Foreskin keratinocyte (primary cell): ENCODE measurements at places on chromosomes 7 and 10. TPM values are rescaled to one million over a fixed set of nuclear protein-coding genes. Genes with fewer than 3 reads are reported as not detected.

GRCh38 chr10:82883603-82884002 is 1008.6 kb downstream of the NRG3 start:
- no peak for DNase-seq

- no peak for DNase-seq
Observed at GRCh38 chr7:50312250-50313162, 8.0 kb downstream of the IKZF1 start.

SPAM1 gene
- not detected in 2 replicates for total RNA-seq

ACTL6B gene
- total RNA-seq: not detected in 2 replicates

- DNase-seq: peak; percentile 58
Observed at GRCh38 chr10:125102821-125103220, 57.5 kb downstream of the CTBP2 start.

DNA sequence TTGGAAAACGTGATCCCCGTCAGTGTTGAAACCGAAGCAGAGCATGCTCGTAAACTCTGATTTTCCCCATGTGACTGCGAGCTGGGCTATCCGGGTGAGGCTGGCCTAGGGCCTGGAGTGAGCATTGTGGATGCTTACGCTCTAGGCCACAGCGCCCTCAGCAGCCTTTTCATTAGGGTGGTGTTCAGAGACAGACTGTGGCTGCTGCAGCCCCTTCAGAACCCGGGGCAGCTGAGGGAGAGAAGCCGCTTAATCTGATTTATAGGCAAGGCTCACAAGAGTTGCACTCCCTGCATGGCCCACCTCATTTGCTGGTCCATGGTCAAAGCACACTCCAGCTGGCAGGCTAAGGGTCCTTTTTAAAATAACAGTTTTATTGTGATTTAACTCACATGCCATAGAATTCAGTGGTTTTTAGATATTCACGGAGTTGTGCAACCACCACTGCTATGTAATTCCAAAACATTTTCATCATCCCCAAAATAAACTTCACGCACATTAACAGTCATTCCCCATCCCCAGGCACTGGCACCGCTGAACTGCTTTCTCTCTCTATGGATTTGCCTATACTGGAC is 72.5 kb downstream of the SYPL1 start:
- no peak for DNase-seq

NPC1L1 gene
- total RNA-seq: not detected in 2 replicates

CHRM2 gene
- total RNA-seq: not detected in 2 replicates

DNA sequence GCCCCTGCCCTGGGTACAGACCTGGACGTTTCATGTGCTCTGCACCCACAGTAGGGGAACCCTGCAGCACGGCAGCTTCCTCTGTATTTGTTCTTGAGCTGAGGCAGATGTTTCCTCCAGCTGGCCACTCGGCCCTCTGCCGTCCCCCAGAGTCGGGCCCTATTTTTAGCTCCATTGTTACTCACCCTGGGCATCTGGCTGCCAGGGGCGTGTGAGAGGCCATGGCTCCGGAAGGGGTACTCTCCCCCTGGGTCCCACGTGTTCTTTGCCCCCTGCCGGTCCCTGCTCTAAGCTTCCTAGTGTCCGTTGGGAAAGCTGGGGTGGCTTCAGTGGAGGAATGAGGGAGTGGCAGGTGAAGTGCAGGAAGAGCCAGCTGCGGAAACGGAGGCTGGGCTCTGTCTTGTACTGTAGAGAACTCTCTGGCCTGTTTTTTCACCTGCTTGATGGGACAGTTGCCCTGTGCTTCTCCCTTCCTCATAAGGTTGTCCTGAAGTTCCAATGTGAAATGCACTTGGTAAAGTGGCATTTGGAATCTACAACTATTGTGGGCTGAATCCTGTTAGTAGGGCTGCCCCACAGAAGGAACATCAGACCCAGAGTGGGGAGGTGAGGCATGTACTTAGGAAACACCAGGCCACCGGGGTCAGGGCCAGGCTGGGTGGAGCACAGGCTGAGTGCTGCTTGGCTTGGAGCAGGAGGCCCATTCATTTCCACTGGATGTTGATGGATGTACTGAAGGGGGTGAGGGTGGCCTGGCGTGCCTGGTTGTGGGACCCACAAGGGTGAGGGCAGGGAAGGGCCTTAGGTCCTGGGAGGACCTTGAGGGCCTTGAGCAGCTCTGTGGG is 30.6 kb downstream of the PALD1 start:
- DNase-seq: no peak

DNA sequence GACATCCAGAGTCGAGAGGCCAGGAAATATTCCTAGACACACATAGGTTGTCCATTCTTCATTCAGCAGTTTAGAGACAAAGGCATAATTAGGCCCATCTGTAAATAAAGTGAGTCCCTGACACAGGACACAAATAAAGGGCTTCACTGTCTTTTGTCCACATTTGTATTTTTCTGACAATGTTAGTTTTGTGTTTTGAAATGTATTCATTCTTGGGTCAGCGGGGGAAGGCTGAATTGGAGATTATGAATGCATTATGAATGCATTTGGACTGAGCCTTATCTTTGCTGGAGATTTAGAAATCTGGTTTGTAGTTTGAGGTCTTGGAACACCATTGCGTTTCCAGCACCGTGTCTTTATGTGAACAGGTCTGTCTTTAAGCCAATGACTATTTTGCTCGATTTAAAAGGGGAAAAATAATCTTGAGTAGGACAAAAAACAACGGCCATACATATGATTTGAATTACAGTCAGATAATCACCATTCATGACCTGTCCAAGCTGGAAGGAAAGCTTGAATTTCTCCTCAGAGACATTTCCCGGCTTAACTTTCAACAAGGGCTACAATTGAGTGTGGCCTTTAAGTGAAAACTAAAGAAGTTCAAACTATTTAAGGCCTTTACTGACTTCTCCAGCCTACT is 334.8 kb downstream of the WDR11 start:
- DNase-seq: no peak

PPP1R17 gene
- total RNA-seq: not detected in 2 replicates

STAMBPL1 gene
- total RNA-seq: 7.8 and 9.6 TPM in 2 replicates

TCAF1 gene
- 31.8 and 37.3 TPM in 2 replicates for total RNA-seq

DNA sequence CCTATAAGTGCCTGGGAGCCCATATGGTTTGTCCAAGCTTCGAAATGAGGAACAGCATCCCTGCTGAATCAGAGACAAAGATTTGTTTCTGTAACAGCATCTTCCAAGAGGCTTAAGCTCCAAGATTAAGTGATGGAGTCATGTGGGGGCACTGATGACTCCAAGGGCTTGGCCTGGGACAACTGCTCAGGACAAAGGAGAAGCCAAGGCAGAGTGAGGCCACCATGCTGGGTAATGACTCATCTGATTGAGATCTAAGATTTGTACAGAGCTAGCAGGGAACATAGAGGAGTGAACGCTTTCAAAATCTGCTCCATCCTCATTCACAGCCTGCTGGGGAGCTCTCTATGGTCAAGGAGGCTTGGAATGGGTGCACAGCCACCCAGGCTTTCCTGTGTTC is 49.3 kb downstream of the C10orf120 start:
- DNase-seq: no peak

DNA sequence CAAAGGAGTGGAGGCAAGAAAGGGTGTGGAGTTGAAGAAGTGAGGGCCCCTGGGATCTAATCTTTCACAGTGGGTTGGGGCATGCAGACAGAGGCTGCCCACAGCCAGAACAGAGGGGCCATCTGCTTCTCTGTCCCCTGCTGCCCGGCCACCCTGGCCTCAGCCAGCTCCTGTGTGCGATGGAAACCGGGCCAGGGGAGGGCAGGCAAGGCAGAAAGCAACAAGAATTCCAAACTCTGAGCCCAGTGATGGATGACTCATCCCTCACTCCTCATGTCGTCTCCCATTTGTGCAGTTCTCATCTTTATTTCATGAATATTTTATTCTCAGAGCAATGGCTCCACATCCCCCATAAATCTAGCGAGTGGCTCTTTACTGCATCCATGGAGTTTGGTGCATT is 757.1 kb downstream of the GRID1 start:
- DNase-seq: no peak

DNA sequence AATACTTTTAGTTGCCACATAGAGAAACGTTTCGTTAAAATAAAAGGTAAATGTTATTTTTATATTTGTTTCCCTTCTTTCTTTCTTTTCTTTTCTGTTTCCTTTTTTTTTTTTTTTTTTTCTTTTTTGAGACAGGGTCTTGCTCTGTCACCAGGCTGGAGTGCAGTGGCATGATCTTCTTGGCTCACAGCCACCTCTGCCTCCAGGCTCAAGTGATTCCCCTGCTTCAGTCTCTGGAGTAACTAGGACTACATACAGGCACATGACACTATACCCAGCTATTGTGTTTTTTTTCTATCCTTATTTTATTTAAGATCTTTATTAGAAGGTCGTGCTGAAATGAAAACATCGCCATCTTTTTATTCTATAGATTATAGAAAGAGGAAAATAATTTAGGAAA is 661.8 kb upstream of the MBL2 start:
- no peak for DNase-seq

DNA sequence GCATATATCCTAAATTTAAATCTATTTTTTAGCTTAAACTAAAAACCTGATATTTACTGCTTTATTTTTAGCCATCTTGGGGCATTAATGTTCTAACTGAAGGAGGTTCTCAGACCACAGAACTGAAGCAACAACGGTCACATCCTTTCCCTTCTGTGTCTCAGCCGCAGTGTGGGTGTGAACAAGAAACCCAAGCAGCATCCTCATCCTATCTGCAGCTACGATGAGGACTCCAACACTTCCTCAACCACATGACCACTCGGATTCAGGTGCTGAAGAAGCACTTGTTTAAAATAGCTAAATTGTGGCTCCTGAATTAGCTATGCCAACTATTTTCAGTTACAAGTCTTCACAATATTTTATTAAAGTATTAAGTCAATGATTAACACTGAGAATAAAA is 5.3 kb downstream of the ESYT2 start:
- no peak for DNase-seq

AKR1C3 gene
- 0.44 and 0.56 TPM in 2 replicates for total RNA-seq

UNCX gene
- not detected in 2 replicates for total RNA-seq

EVX1 gene
- total RNA-seq: not detected in 2 replicates

CPVL gene
- total RNA-seq: 1.5 and 3.2 TPM in 2 replicates

- no peak for DNase-seq
Observed at GRCh38 chr7:111140091-111140865, 49.4 kb downstream of the LRRN3 start.

BTBD16 gene
- total RNA-seq: 0.48 and 0.53 TPM in 2 replicates
